ENCODE measurements at places on chromosomes 1 and 21.

DNA sequence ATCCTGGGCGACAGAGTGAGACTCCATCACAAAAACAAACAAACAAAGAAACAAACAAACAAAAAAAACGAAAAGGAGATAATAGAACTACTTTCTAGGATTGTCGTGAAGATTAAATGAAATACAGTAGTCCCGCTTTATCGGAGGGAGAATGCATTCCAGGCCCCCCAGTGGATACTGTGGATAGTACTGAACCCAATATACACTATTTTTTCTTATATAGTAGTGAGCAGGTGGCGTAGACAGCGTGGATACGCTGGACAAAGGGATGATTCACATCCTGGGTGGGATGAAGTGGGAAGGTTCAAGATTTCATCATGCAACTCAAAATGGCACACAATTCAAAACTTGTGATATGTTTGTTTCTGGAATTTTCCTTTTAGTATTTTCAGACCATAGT is 8.0 kb downstream of the SLC35F3 start:
- no peak for DNase-seq

GRCh38 chr1:58162952-58163550 is 383.5 kb downstream of the OMA1 start:
- peak; percentile 64 for DNase-seq

DNA sequence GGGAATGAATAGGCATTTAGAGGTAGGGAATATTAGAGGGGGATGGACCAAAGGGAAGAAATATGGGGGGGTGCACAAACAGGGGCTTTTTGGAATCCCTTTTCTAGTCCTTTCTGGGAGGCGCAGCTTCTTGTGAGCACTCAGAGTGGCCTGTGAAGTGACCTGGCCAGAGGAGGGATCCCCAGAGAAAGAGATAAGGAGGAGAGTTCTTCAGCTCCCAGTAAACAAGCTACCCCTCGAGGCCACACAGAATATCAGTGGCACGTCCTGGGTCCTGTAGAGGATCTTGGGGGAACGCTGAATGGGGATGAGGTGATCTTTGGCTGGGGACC is 19.4 kb downstream of the VANGL2 start:
- no peak for DNase-seq

GRCh38 chr1:11388617-11389016 is 90.3 kb upstream of the DISP3 start:
- no peak for DNase-seq

DNA sequence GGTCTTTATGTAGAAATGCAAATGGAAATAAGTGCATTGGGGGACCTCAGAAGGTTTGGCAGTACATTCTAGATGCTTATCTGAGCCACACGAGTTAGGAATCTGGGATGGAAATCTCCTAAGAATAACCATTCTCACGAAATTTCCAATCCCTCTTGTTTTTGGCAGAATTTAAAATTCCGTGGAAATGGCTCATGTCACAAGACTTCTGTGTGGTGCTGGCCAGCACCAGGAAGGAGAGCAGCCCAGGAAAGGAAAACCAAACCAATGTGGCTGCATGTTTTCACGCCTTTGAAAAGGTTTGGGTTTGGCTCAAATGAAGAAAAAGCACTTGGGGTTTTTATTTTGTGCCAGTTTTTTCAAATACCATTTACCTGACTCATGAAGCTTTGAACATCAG is 80.1 kb upstream of the KCNK2 start:
- no peak for DNase-seq

DNA sequence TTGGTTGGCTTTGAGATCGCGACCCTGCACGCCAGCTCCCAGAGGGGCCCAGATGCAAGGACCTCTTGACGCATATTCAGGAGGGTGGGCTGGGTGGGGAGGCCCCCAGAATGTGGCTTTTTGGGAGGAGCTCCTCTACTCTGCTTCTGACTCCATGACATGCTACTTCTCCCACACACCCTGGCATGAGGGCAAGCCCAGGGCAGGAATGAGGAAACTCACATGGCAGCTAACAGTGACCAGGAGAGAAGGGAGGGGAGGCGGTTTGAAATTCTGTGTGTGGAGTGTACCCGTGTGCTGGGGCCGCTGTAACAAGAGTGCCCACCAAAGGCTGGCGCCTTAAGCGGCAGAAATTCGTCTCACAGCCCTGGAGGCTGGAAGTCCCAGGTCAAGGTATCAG is 61.3 kb upstream of the GPR153 start:
- DNase-seq, result no peak

DNA sequence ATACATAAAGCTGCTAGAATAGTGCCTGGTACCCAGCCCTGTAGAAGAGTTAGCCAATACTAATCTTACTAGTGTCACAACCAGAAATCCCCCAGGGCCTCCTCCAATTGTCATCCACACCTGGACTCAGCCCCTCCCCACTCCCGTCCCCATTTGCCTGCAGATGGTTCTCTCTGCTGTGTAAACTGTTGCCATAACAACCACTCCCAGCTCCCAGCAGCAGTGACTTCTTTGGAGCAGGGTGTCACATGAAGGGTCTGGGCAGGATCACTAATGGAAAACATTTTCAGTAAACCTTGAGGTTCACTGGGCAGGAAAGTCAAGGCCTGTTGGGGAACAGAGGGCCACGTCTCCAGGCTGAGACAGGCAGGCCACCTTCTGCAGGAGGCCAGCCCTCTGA is 126.0 kb upstream of the IPO9 start:
- DNase-seq, result no peak

DNA sequence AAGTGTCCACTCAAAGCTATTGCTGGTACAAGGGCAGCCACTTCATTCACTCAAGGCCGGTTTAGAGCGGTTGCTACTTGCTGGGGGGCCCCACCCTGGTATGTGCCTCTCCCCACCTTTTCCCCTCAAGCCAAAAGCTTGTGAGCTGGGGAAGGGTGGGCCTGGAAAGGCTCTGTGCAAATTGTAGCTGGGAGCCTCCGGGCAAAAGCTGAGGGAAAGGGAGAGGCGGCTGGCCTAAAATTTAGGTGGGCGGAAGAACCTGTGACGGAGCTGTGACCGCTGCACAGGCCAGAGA is 306 bp upstream of the SH3D21 start:
- DNase-seq, result no peak

DNA sequence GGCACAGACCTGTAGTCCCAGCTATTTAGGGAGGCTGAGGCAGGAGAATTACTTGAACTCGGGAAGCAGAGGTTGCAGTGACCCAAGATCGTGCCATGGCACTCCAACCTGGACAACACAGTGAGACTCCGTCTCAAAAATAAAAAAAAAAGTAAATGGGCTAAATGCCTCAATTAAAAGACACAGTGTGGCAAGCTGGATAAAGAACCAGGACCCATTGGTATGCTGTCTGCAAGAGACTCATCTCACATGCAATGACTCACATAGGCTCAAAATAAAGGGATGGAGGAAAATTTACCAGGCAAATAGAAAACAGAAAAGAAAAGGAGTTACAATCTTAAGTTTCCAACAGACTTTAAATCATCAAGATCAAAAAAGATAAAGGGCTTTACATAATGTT is 40.3 kb downstream of the ACBD6 start:
- DNase-seq, result no peak

DNA sequence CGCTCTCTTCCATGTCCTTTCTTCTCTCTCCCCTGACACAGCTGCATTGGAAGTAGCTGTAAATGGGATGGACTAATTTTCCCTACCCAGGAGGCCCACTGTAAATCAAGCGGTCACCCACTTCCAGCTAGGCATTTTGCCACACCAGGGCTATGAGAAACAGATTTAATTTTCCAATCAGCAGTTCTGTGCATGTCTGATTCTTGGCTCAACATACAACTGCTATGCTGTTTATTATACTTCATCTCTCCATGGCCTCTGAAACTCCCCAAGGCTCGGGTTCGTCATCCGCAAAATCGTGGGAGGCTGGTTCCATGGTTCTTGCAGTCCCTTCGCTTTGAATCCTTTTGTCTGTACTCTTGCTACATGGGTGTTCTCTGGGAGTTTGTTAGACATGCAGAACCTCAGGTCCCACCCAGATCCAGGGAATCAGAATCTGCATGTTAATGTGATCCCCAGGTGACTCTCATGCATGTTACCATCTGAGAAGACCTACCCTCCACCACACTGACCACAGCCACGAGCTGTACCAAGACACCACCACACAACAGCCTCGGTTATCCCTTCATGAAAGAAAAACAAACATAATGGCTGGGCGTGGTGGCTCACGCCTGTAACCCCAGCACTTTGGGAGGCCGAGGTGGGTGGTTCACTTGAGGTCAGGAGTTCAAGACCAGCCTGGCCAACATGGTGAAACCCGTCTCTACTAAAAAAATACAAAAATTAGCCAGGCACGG is 190.5 kb downstream of the GABPA start:
- DNase-seq, result no peak

DNA sequence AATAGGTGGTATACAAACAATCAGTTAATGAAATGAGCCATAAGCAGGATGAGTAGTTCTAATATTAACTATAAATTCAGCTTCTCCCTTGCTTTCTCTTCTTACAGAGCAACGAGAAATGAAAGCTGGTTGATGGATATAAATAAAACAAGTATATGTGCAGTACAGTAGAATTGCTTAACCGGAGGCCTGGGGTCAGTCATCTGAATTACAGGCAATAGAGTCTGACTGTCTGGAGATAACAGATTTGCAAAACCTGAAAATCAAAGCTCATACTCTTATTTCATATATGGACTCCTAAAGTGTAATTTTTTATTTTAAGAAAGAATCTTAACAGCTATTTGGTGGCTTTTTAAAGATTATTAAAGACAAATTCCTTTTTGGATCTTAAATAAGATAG is 43.1 kb upstream of the SGIP1 start:
- no peak for DNase-seq

DNA sequence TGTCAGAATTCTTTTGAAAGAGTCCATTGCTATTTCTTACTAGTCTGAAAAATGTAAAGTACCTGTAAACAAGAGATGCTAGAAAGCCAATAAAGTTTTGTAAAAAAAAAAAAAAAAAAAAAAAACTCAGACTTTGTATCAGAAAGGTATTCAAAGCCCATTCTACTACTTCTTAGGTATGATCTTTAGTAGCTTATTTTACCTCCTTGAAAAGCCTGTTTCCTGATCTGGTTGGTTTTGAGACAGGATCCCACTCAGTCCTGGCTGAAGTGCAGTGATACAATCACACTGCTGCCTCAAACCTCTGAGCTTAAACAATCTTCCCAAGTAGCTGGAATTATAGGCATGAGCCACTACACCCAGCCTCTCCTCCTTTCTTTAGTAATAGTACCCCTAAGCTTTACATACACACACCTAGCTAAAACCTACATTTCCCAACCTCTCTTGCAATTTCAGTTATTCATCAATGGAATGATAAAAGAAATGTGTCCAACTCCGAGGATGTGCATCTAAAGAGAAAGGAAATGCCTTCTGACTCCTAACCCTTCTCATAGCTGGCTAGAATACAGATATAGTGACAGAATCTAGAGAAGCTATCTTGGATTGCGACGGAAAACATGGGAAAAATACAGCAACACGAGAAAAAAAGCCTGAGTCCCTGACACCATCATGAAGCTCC is 30.6 kb downstream of the EPS15 start:
- peak; percentile 40 for DNase-seq

GRCh38 chr1:20351911-20352701 is 61.4 kb downstream of the VWA5B1 start:
- DNase-seq, result no peak

DNA sequence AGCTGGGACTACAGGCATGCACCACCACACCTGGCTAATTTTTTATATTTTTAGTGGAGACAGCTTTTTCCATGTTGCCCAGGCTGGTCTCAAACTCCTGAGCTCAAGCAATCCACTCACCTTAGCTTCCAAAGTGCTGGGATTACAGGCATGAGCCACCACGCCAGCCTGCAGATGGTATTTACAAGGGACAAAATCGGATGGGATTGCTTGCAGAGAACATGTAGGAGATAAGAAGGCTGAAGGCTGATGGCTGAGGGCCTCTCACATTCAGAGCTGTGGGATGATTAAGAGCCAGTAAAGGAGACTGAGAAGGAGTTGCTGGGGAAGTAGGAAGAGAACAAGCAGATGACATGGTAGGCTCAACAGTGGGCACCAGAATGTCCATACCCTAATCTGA is 24.0 kb upstream of the QSOX1 start:
- DNase-seq, result no peak

Measured in OCI-M1 (cell line).